ENCODE measurements at places on chromosomes 2 and 18. TPM values are rescaled to one million over a fixed set of nuclear protein-coding genes. Genes with fewer than 3 reads are reported as not detected.

DNA sequence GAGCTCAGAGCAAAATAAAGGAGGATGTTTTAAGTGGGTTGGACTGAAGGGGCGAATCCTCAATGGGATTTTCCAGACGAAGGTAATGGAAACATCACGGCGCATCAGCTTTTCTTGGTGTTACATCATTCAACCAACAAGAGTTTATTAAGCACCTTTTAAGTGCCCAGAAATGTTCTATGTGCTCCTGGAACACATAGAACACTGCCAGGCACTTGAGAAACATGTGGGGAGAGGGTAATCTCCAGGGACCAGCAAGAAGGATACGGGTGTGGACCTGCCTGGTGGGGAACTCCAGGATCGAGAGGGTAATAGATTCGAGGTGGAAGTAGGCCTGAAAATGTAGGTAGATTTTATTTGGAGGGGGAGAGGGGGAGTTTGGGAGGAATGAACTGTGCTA lies 168.6 kb downstream of the PRKCE start:
- H3K36me3 ChIP-seq = no peaks in the 10 kb centered on the region
- H3K27ac ChIP-seq = no peak overlapping the region
- no peak overlapping the region for H3K4me3 ChIP-seq

GRCh38 chr2:172050479-172051125 lies 34.7 kb upstream of the DLX1 start:
- no peaks in the 10 kb centered on the region for H3K27me3 ChIP-seq
- H3K4me1 ChIP-seq = peaks cover 6% of the 10 kb centered on the region
- H3K36me3 ChIP-seq = no peaks in the 10 kb centered on the region
- no peak overlapping the region for H3K27ac ChIP-seq

GRCh38 chr2:177289824-177290628 lies 25.5 kb upstream of the NFE2L2 start:
- no peak overlapping the region for H3K4me3 ChIP-seq
- H3K4me1 ChIP-seq = peaks cover 27% of the 10 kb centered on the region

DNA sequence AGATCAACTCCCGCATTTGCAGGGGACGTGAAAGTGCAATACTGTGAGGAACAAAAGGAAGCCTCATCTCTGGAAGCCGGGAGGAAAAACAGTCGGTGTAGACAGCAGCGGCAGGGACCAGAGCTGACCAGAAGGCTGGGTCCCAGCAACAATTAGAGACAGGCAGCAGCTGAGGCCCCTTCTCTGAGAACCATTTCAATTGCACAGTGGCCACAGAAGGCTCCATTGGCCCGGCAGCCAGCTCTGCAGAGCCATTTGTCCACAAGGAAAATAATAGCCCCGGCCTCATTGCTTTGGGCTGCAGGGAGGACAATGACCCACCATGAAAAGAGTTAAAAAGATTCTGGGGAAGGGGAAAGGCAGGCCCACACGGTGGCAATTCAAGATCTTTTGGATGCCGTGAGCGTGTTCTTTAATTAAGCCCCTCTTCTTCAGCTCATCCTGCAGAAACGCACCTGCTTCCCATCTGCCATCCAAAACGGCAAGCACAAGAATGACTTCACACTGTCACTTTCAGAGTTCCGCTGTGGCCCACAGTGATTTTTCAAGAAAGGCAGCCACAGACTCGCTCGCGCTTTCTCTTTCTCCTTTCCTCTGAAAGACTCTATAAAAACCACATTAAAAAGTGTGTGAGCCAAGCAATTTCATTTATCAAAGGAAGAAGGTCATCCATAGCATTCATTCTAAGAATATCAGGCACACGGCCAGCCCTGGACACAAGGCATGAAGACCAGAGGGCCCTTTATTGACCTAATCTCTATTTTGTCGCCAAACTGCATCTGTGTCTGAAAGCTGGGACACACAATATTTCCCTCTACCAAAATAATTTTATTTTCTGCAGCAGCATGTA lies 293.6 kb downstream of the SOX11 start:
- H3K27ac ChIP-seq = no peak overlapping the region
- H3K4me3 ChIP-seq = no peak overlapping the region
- H3K27me3 ChIP-seq = no peaks in the 10 kb centered on the region
- H3K4me1 ChIP-seq = no peaks in the 10 kb centered on the region
- no peaks in the 10 kb centered on the region for H3K36me3 ChIP-seq
- no peak for DNase-seq

DNA sequence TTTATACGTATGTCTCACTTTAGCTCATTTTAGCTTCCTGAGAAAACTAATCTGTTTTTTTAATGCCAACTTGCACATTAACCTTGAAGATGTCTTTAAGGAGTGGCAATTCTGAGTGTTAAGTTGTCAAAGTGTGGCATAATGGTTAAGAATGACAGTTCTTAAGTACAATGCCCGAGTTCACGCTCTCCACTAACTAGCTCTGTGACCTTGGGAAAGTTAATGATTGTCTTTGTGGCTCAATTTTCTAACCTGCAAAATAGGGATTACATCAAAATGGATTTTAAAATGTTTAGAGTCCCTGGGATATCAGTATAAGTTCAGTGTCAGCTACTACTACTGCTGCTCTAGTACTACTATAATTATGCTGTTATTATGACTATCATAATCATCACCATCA lies 409.7 kb downstream of the SOCS6 start:
- no peak for DNase-seq
- no peaks in the 10 kb centered on the region for H3K36me3 ChIP-seq
- no peaks in the 10 kb centered on the region for H3K4me1 ChIP-seq
- no peak overlapping the region for H3K4me3 ChIP-seq

- H3K36me3 ChIP-seq = no peaks in the 10 kb centered on the region
- no peak overlapping the region for H3K27ac ChIP-seq
- peak; percentile 63 for DNase-seq
- H3K4me3 ChIP-seq = no peak overlapping the region
Observed at GRCh38 chr18:50429207-50429948, 54.5 kb downstream of the SKA1 start.

DNA sequence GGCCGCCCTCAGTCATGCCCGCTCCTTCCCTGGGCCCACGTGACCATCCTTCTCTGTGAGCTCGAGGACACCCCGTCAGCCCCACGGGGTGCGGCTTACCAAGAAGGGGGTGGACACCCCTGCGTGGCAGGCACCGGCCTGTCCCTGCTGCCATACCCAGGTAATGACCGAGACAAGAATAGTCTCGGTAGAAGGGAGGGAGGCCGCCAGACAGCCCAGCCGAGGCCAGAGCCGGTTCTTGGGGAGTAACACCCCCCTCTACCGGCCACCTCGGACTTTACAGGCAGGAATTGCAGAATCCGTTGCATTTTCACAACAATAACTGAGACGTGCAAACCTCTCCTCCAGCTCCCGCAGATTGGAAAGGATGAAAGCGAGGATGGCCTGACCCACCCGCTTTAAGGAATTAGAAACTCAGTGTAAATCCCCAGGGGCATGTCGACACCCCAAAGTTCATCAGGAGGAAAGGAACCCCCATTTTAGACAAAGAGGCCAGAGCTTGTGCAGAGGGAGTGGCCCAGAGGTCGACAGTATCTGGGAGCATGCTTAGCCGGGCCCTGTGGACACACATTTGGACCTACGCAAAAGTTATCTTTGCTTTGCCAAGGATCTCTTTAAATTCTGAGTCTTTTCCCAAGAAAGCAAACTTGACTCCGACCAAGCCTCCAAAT lies 60.1 kb upstream of the GLI2 start:
- H3K4me3 ChIP-seq = no peak overlapping the region
- no peak overlapping the region for H3K27ac ChIP-seq
- peaks cover 45% of the 10 kb centered on the region for H3K27me3 ChIP-seq
- H3K4me1 ChIP-seq = no peaks in the 10 kb centered on the region
- peak; percentile 48 for DNase-seq
- H3K36me3 ChIP-seq = no peaks in the 10 kb centered on the region

DNA sequence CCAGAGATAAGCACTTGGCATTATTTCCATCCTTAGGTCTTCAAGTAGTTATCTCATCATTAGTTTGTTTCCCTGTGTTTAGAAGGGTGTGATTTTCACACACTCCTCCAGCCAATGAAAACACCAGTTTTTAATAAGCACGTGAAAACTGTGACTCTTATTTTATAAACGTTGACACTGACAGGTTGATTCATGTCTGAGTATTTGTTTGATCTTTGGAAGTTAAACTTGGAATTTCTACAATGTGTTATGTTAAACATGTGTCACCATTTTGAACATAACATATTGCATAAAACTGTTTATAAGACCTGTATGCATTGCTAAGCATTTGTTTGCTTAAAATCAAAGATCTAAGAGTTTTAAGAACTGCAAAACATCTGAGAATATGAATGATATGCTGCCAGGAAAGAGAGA lies 27.6 kb downstream of the SLC40A1 start:
- H3K27ac ChIP-seq = no peak overlapping the region
- no peaks in the 10 kb centered on the region for H3K36me3 ChIP-seq
- H3K27me3 ChIP-seq = peaks cover 7% of the 10 kb centered on the region

DNA sequence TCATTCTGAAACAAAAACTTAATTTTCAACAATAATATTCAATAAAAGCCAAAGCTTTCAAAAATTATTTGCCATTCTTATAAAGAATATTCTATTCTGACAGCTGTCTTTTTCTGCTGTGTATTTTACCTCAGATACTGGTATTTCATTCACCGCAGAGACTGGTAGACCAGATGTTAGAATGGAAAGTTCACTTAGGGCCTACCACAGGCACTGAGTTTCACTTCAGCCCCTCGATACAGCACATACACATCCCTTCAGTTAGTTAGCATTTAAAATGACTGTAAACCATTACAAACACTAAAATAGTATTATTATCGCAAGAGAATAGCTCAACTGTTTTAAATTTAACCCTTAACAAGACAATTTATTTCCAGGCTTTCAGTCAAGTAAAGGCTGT lies 24.2 kb upstream of the GATA6 start:
- no peaks in the 10 kb centered on the region for H3K4me1 ChIP-seq
- H3K4me3 ChIP-seq = no peak overlapping the region
- H3K27ac ChIP-seq = no peak overlapping the region

GRCh38 chr18:76378526-76379215 lies 116.4 kb downstream of the ZNF516 start:
- no peak overlapping the region for H3K4me3 ChIP-seq
- DNase-seq = no peak
- H3K4me1 ChIP-seq = no peaks in the 10 kb centered on the region
- H3K36me3 ChIP-seq = peaks cover 15% of the 10 kb centered on the region
- no peak overlapping the region for H3K27ac ChIP-seq

GRCh38 chr18:48831113-48831759 lies 119.5 kb downstream of the SMAD7 start:
- peak overlapping the region; percentile 96 for H3K27ac ChIP-seq
- H3K4me1 ChIP-seq = peaks cover 75% of the 10 kb centered on the region
- H3K4me3 ChIP-seq = no peak overlapping the region
- no peaks in the 10 kb centered on the region for H3K27me3 ChIP-seq
- no peak for DNase-seq

GALM gene
- 60.9 TPM for total RNA-seq

TMEM214 gene
- 48.5 TPM for total RNA-seq

CCDC148 gene
- 0.78 TPM for total RNA-seq

MTLN gene
- total RNA-seq = 84.2 TPM

DYNAP gene
- total RNA-seq = not detected

IL36A gene
- total RNA-seq = not detected

PROKR1 gene
- 0.04 TPM for total RNA-seq

MTHFD2 gene
- 21.2 TPM for total RNA-seq

RAB17 gene
- 4.7 TPM for total RNA-seq
